NCI-H226 (cell line): ENCODE measurements at places on chromosomes 2 and 18.
A peak's percentile ranks its signal among the peaks of the same experiment; 100 is the strongest.

DNA sequence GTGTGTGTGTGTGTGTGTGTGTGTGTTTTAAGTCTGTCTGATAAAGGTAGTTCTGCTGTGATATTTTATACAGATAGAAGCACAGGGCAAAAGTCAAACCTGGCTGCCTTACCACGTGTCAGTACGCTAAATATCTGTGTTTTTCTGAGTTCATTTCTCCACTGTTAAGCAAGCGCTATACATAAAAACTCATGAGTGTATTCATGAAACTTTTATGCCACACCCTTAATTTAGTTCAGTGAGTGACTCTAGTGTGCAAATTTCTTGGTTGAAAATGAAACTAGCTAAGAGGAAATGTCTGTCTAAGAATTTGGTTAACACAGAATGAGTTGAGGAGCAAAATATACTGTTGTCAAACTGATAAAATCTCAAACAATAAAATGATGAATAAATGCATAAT, 11.2 kb downstream of the CASP10 start:
- DNase-seq = no peak

GRCh38 chr2:232973796-232974195, 39.3 kb downstream of the NGEF start:
- DNase-seq = no peak

- DNase-seq = no peak
Observed at GRCh38 chr18:9016633-9017166, 85.8 kb upstream of the NDUFV2 start.

DNA sequence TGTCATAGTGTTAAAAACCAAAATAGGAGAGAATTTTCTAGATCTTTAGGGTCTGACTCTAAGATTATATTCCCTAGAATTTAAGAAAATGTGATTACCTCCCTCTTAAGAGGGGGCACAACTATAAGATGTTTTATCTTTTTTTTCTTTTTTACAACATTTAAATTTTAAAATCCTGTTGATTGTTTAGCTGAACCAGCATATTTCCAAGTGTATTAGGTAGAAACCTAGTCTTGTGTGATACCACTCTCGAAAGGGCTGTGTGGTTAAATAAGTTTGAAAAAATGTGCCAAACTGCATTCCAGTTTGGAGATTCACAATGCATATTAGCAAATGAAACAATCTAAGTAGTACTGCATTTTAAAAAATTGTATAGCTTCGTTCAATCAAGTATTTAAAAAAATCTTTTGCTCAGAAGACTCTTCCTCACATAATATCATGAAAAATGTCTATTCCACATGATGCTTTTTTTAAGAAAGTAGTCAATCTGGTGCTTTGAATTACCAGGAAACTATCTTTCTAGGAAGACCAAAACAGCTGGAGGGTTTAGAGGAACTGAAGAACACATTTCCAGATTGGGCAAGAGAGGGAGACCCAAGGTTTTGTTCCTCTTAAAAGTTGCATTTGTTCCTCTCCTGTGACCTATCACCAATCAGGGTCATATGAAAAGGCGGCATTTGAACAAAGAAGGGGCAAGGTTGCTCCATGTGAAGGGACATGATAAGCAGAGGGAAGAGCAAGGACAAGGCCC, 98.8 kb downstream of the DPP4 start:
- DNase-seq = peak; percentile 16

DNA sequence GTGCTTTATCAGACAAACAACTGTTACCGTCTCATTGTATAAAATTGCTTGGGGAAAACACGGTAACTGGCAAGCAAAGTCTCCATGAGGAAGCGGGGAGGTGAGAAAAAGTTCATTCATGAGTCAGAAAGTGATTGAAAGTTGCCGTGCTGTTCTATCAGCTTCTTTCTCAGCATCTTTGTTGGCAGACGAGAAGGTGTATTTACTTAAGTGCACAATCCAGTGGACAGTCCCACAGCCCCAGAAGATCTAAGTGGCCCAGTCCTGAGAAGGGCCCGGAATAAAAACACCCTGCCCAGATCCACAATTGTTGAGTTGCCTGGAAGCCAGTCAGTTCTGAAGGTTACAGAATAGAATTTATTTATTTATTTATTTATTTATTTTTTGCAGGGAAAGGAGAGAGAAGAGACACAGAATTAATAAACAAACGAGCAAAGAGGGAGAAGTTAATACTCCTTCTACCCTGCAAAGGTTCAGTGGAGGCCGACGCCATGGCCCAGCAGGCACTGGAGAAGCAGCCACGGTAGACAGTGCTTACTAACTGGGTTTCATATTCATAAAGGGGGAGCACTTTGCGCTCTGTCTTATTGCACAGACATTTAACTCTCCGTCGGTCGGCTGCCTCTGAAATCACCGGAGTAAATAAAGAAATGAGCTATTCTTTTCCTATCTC, 676.0 kb upstream of the SALL3 start:
- no peak for DNase-seq

DNA sequence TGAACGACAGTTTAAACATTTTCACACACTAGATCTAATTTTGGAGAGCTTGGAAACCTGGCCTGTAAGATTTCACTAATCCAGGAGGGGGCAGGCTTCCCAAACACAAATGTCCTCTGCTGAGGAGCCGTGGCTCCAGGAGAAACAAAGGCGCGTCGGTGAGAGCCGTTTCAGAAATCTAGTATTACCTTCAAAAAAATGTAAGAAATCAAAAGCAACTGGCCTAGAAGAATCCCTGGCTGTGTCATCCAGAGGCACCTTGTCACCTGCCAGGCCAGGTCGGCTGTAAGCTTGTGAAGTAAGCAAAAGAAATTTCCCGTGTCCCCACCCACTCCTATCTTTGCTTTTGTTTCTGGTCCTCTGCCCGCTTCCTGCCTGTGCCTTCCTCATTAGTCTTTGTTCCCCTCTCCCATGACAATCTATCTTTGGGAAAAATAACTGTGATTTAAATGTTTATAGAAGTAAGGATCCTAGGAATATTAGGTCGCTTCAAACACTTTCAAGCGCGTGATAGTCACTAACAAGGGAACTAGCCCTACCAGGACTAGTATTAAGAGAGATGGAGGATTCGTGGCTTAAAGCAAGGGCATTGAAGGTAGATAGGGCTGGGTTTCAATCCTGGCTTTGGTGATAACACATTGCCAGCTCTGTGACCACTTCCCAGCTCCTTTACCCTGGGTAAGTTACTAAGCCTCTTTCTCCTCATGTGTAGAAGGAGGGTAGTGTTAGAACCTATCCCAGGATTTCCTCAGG, 99.5 kb upstream of the STK39 start:
- DNase-seq = peak; percentile 29

DNA sequence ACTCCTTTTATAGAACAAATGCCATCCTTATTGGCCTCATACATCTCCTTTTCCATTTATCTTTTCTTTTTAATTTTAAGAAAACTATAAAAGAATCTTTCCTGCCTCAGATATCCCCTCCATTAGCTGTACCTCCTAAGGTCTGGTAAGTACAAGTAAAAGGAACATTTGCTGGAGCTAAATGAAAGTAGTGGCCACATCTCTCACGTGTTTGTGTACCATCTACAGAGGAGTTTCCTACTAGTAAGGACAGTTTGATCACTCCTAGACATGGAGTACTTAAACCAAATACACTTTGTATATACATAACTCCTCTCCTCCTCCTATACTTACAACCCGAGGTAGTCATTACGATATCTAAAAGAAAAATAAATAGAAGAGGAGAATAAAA, 504.8 kb downstream of the LRRTM4 start:
- DNase-seq = no peak

DNA sequence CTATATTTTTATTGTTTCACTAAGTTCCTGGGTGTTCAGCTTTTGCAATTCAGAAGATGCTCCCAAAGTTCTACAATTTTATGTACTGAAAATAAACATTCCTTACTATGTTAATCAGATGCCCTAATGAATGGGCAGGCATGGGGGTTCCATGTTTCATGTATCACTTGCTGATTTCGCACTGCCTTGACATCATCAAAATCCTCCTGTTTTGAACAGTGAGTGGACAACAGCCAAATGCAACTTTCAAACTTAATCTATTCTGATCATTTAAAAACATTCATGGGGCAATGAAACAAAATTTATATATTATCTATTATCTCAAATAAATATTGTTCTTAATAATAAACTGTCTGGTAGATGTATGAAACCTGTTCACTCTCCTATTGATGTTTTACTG, 43.2 kb downstream of the ZEB2 start:
- DNase-seq = no peak

DNA sequence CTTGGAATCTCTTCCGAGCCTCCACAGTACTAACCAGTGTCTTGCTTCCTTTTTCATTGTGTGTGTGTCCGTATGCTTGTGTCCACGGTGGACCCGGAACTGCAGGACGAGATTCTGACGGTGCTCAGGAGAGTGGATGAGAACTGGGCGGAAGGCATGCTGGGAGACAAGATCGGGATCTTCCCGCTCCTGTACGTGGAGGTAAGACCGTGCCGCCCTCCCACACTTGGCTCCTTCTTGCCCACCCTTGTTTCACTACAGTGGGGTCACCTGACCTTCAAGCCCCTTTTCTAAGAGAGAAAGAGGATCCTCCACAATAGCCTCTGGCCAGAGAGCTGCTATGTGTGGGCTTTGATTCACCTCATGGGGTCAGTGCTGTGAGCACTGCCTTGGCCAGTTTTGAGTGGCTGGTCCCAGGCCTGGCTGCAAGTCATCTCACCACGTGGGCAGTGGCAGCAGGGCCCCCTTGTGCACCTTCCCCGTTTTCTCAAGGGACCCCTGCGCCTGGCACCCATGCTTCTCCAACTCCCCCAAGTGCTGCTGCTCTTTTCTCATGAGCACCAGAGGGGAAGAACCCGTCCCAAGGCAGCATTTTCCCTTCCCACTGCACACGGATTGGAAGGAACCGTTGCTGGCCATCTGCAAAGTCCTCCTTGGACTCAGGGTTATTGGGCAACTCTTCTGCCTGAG, 242.1 kb downstream of the SEPTIN10 start:
- DNase-seq = no peak

DNA sequence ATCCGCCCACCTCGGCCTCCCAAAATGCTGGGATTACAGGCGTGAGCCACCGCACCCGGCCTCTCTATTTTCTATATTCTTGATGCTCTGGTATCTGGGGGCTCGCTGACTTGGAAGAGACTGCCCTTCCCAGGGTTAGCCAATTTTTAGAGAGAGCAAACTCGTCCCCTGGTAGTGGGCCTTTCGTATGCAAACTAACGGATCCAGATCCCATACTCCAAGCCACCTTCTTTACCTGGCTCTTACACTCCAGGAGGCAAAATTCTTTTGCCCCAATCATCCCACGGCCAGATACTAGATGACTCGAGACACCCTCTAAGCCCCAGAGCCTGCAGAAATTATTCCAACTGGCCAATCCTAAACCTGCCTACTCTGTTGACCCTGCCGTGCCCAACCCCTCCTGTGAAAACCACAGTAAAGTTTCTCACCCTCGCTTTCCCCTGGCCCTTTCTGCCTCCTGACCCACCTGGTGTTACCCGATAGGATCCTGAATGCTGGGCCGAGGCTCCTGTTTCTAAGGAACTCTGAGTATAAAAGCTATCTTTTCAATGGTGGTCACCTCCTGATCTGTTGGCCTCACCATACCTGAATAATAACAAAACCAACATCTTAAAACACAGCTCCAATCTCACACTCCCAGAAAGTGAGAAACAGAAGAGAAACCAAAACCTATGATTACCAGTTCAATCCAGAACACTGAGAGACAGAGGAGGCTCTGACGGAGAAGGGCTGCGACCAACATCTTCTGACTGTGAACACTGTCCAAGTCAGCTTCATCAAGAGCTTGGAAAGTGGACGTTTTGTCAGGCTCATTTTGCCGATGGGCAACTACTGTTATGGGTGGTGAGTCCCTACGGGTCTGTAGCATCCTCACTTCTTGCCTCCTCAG, 57.6 kb upstream of the ZNF532 start:
- no peak for DNase-seq

DNA sequence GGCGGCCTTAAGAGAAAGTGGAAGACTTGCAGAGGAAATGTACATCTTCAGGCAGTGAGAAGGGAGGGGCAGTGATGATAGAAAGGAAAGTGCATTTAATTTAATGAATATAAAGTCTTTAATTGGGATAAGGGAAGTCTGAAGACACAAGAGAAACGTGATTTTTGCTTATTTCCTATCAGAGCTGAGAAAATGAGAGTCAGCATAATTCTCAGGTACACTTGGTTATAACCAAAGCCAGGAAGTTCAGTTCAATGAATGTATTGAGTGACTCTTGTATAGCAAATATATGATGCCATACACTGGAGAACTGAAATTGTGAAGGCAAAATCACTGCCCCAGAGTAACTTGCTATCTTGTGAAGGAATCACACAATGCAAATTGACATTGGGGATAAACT, 256.3 kb downstream of the LRRTM1 start:
- no peak for DNase-seq

DNA sequence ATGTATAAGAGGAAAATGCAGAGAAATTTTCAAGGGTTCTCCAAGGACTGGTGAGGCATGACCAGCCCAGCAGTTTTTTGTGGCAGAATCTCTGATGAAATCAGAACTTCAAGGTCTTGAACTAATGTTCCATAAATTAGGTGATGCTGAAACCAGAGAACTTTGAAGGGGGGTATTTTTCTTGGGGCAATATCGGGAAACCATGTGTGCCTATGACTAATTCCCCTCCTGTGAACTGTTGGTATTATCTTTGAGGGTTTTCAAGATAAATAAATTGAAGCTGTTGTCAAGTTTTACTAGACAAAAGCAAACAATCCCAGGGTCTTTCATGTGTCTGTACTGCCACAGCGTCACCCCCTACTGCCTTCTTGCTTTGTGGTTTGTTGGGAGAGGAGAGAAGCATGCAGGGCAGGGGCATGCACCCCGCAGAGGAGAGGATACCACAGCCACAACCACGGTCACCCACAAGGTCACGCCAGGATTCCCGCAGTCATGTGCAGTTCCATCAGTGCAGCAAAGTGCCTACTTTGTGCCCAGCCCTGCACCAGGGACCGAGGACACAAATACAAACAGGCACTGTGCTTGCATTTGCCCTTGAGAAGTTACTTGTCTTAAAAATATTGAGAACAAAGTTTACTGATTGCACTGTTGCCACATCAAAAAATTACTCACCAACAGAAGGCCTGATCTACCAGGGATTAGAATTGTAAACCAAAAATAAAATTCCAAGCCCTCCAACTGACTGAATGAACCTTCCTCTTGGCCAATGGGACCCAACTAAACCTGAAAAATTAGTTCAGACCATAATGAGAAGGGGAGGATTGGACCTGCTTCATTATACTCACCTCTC, 413.3 kb upstream of the TRIB2 start:
- DNase-seq = peak; percentile 74

GRCh38 chr2:38125842-38126241, 49.9 kb upstream of the CYP1B1 start:
- DNase-seq = no peak
